ENCODE measurements at places on chromosomes 5 and 9. TPM values are rescaled to one million over a fixed set of nuclear protein-coding genes. Genes with fewer than 3 reads are reported as not detected.

GRCh38 chr9:95517559-95518425, 1.0 kb upstream of the PTCH1 start:
- no peak for DNase-seq

GRCh38 chr5:177256296-177256695, 47.2 kb downstream of the RAB24 start:
- no peak for DNase-seq

- no peak for DNase-seq
These were observed 125.3 kb upstream of the SAP30L start for GRCh38 chr5:154320224-154321089.

DNA sequence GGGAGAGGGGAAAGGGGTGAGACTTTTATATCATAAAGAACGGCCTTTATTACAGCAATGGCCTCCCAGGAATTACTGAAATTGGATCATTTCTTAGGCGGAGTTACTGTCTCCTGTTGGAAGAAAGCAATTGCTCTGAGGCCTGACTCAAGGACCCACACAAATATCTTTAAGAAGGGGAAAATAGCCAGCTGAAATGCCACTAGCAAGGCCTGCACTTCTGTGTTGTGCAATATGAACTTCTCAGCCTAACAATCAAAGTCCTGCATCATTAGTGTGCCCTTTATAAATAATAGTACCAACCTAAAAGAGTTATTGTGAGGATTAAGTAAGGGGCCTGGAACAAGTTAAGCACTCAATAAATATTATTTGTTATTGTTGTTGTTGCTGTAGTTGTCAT, 30.1 kb upstream of the TRIM32 start:
- DNase-seq, result no peak

GRCh38 chr5:143229896-143230675, 173.4 kb downstream of the NR3C1 start:
- peak; percentile 41 for DNase-seq

GRCh38 chr9:127397646-127398274, 791 bp downstream of the SLC2A8 start:
- peak; percentile 45 for DNase-seq

DNA sequence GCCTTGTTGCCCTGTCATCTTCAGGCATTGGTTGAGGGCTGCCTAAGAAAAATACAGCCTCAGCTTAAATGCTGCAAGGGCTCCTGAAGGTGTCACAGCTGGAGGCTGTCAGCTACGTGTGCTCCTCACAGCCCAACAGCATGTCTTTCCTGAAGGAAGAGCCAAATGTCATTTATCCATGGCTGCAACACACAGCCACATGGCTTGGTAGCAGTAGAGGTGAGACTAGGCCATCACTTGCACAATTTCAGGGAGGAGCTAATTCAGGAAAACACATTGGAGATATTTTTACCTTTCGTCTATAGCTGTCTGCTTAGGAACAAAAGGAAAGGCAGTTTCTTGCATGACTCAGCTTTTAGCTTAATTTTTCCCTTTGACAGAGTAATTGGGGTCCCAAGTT, 260.7 kb downstream of the SYK start:
- DNase-seq, result no peak

DNA sequence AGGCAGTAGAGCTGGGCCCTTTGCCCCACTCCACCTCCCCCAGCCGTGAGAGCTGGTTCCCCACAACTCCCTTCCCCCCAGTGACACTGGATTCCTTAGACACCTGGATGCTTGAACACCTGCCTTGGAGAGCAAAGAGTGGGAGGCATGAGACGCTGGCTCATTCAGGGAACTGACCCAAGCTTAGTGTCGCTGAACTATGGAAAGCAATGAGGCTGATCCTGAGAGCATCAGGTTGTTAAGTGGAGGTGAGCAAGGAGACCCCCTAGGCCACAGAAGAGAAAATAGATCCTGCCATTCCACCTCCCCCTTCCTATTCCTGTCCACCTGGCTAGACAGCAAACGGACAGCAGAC, 2.0 kb downstream of the CCL19 start:
- no peak for DNase-seq

DNA sequence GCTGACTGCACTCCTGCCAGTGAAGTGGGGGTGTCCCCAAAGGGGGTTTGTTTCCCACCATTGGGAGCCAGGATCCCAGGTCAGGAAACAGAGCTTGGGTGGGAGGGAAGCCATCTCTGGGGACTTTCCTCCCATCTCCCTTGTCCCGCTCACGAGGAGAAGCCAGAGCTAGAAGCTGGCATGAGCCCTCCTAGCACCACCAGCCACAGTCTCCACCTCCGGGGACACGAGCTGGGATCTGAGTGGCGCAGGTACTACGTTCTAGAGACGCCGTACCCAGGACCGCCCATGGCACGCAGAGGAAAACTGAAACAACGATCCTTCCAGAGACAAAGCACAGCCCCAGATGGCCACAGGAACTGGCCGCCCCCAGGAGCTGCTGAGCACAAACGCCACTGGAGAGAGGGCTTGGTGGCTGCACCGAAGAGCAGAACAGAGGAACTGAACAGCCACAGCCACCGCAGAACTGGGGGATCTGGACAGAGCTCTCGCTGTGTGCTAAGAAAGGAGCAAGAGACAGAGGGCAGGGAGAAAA, 29.8 kb downstream of the ADAMTS2 start:
- no peak for DNase-seq

GRCh38 chr5:116571568-116572349, 2.9 kb downstream of the SEMA6A start:
- no peak for DNase-seq

- DNase-seq, result no peak
These were observed 287.4 kb downstream of the ARHGAP26 start for GRCh38 chr5:143057580-143057999.

GRCh38 chr5:133304707-133305216, 252.9 kb downstream of the HSPA4 start:
- DNase-seq, result no peak

DNA sequence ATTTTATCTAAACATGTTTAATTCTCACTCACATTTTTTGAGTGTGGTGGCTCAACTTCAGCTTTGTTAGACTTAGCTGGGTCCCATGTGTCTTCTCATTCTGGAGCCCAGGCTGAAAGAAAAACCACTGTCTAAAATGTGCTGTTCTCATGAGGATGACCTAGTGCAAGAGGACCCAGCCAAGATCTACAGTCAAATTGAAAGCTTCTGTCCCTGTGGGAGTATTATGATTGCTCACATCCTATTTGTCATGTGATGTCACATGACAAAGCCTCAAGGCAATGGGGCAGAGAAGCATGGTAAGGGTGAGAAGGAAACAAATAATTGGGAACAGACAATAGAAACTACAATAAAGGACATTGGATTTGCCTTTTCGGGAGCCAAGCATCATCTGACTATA, 113.4 kb upstream of the ASTN2 start:
- no peak for DNase-seq

DNA sequence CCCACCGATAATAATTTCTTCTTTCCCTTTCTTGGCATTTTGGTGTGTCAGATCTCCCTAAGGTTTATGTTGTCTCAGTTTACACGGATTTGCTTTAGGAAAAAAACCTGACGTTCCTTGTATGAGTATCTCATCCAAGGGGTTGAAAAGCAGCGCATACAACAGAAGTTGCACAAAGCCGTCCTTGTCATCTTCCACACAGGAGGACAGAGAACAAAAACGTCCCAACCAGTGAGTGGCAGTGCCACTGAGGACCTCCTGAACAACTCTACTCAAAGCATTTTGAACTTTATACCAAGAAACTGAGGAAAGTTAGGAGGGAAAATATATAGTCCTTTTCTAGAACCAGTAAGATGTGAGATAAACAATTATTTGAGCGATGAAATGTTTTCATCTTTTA, 547.0 kb downstream of the PDE4D start:
- DNase-seq, result no peak

DNA sequence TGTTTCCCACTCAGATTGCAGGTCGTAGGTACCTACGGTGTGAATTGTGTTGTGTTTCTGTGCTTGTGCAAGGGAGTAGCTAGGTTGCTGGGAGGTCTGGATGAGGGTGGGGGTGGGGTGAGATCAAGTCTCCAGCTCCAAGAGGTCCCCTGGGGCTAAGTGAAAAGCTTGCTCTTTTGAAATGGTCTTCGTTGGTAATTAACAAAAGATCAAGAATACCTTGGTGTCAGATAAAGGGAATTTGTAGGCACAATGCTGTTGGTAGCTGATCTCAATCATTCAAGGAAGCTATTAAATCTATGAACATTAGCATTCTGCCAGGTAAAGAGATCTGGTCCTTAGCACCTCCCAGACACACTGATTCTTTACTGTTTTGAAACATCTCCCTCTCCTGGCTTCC, 928 bp upstream of the PCDHGC4 start:
- no peak for DNase-seq

- no peak for DNase-seq
These were observed 66.0 kb downstream of the TBCA start for GRCh38 chr5:77709993-77710685.

- no peak for DNase-seq
These were observed 111.1 kb downstream of the PAM start for GRCh38 chr5:102866237-102866600.

DNA sequence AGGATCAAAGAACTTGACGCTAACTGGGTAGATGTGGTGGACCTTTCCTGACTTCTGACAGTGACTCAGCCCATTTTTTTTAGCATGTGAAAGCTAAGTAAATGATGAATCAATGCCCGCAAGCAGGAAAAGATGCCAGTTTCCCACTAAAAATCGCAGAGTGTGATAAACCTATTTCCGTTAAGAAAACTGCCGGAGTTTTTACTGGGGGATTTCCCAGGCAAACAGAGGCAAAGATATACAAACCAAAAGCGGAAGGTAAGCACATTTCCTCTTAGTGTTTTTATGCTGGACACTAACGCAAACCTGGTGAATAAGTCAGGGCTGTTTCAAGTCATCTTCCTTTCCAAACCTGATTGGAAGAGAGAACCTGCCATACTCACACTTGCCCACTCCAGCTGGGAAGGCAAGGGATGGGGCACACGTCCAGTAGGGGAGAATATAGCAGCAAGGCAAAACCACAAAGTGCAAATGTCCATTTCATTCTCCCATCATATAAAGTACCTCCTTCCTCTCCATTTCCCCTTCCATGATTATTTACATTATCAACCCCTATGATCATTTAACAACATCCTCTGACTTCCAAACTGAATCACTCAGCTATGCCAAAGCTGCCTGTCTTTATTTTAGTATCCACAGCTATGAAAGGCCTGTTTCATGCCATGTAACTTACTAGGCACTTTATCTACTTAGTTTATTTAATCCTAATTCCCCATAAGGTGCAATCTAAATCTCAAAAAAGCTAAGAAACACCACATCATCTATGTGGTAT, 349.7 kb upstream of the RFX3 start:
- DNase-seq, result no peak

DNA sequence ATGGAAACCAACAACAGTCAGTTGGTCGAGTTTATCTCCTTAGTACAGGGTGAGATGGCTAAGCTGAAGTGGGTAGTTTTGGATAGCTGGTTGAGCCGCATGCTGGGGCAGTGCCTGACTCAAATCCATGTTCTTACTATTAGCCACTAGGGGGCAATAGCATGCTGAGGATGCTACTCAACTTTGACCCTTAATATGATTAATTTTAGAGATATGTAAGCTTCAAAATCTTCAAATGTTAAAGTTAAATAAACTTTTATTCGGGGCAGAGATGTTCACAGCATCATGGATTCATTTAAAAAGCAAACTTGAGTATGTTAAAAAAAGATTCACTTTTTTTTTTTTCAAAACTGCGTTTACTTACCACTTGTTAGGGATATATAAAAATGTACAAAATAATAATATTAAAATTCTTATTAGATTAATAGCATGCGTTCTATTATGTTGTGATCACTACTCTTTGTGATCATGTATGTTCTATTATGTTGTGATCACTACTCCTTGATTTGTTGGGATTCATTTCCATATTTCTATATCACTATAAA, 57.0 kb downstream of the C9orf153 start:
- DNase-seq, result peak; percentile 18

DNA sequence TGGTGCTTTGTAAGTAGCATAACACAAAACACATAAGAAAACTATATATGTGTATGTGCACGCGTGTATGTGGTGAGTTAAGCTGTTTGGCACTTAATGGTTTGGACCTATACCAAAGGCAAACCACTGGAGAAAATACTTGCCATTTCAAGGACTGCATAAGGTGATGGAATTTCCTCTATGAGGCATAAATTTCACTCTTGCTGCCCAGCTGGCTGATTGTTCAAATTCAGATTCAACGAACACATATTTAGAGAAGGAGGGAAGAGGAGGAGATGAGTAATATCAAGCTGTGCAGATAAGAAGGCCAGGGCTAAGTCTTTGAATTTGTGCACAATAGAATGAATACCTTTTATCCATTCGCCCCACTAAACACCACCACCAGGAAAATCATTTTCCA, 470.6 kb upstream of the MPDZ start:
- DNase-seq, result no peak

GRCh38 chr5:125011947-125012346, 265.5 kb upstream of the ZNF608 start:
- DNase-seq, result no peak

Gene FGF1
- not detected for total RNA-seq

Gene COL15A1
- not detected for total RNA-seq

Gene IFNA13
- total RNA-seq, result not detected

Gene ZFAND5
- 466 TPM for total RNA-seq

Gene CARTPT
- not detected for total RNA-seq

Gene FRRS1L
- total RNA-seq, result not detected

Gene FAM151B
- total RNA-seq, result 3.4 TPM

Gene C1QTNF3
- 5.5 TPM for total RNA-seq

Gene ABCA2
- 26.7 TPM for total RNA-seq

Gene FGF10
- not detected for total RNA-seq

Gene SPAG8
- total RNA-seq, result 1.3 TPM

Gene INSL4
- not detected for total RNA-seq

Gene DND1
- 2.1 TPM for total RNA-seq

Gene TRIM7
- total RNA-seq, result 1.1 TPM
